ENCODE measurements at places on chromosomes 3 and 15. TPM values are rescaled to one million over a fixed set of nuclear protein-coding genes. Genes with fewer than 3 reads are reported as not detected.

- DNase-seq: no peak
Measured at GRCh38 chr3:152709659-152710058, 125.3 kb upstream of the P2RY1 start.

GRCh38 chr15:71707230-71708050 lies 102.9 kb upstream of the NR2E3 start:
- no peak for DNase-seq

DNA sequence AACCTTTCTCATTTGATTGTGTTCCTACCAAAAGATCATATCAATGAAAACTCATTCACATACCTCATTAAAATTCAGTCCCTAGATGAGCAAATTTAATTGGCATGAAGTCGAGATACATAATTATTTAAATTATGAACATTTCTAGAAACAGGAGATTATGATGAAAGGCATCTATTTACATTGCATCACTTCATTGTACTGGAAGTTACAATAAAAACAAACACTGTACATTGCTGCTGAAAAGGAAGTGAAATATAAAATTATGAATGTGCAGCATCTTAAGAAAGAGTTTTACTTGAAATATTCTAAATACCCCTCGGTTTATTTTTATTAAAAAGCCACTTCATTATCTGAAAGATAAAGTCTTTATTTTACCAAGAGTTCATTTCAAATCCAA lies 163.4 kb upstream of the ZNF385D start:
- DNase-seq: no peak

Gene SLC22A13
- total RNA-seq: 0.34 TPM

Gene WDR93
- 0.41 TPM for total RNA-seq

All from kidney epithelial cell (primary cell).